ENCODE measurements at places on chromosomes 7 and 10.

DNA sequence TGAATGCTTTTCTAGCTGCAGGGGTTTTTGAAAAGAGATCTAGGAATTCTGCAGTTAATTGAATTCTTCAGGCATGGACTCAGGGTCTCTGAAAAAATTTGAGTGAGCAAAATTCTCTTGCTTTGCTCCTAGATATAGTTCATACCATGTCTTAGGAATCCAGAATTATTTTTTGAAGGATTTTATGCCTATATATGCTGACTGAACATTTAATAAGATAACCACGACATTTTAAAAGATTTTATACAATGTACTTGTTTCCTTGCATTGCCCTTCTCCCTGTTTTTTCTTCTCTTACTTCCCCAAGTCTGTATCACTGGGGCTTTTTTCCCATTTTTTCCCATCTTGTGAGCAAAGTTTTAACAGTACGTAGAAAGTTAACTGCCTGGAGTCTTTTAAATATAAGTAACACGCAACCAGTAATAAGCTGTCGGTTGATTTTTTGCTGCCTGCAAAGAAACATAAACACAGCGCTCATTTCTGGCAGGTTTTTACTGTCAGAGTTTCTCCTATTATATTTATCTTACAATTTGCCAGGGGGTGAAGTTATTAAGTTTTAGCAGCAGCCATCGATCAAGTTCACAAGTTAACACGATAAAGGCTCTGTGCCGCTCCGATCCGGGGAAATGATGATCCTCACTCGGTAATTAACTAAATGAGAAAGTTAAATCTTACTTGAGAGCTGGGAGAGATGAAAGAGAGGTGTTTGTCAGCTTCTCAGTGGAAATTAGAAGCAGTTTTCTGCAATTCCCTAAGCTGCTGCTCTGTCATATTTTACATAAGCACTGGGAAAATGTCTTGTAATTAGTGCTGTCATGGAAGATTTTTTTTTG lies 81.0 kb downstream of the POLL start:
- no peak for DNase-seq

DNA sequence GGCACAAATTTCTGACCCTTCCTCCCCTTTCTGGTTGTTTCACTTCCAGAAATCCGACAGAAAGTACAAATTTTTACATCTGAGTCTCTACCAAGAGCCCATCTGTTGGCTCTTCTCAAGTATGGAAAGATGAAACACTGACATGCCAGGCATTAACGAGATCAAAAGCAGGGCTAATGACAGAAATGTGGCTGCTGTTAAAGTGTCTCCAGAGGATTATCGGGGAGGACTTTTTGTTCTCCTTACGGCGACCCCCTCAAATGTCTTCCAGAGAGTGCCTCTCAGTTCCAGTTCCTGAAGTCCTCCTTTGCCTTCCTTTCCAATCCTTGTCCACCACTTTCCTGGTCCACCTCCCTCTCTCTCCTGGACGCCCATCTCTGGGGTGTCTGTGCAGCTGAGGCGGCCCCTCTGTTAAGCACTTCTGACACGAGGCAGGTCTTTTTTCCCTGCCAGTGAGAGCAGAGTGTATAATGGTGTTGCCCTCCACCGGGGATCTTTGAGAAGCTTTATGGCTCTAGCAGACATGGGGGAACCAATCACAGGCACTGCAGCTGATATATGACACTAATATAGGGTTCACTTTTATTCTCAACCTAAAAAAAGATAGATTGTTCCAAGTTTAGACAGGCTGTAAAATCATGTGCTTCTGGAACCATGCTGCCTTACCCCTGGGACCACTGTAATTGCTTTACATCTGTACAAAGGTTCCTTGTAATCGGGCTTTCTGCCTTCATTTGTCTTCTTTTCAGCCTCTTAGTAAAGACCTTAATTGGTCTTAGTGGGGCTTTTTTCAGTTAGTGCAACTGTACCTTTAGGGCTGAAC lies 757.1 kb downstream of the AUTS2 start:
- DNase-seq, result no peak

GRCh38 chr10:33422471-33423153 lies 88.1 kb upstream of the NRP1 start:
- no peak for DNase-seq

GRCh38 chr10:83153714-83154113 lies 985.6 kb upstream of the GHITM start:
- no peak for DNase-seq

GRCh38 chr10:49310460-49310859 lies 11.5 kb downstream of the C10orf71 start:
- peak; percentile 27 for DNase-seq
